ENCODE measurements at places on chromosomes 7 and 10.

GRCh38 chr10:67697724-67698131, 1.7 kb upstream of the CTNNA3 start:
- peak; percentile 85 for DNase-seq

DNA sequence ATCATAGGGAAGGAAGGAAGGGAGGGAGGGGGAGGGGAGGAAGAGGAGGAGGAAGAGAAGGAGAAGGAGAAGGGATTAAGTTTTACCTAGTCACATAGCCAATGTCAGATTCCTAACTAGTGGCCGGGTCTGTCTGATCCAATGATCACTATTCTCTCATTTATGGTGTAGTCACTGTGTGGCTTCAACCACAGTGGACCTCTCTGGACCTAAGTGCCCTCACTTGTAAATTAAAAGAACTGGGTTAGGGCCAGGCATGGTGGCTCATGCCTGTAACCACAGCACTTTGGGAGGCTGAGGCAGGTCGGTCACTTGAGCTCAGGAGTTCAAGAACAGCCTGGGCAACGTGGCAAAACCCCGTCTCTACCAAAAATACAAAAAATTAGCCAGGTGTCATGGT, 6.6 kb upstream of the SERPINE1 start:
- no peak for DNase-seq

- no peak for DNase-seq
Measured at GRCh38 chr10:107548301-107548700, 383.8 kb upstream of the SORCS1 start.

- no peak for DNase-seq
Measured at GRCh38 chr10:52284416-52285013, 29.6 kb upstream of the DKK1 start.

DNA sequence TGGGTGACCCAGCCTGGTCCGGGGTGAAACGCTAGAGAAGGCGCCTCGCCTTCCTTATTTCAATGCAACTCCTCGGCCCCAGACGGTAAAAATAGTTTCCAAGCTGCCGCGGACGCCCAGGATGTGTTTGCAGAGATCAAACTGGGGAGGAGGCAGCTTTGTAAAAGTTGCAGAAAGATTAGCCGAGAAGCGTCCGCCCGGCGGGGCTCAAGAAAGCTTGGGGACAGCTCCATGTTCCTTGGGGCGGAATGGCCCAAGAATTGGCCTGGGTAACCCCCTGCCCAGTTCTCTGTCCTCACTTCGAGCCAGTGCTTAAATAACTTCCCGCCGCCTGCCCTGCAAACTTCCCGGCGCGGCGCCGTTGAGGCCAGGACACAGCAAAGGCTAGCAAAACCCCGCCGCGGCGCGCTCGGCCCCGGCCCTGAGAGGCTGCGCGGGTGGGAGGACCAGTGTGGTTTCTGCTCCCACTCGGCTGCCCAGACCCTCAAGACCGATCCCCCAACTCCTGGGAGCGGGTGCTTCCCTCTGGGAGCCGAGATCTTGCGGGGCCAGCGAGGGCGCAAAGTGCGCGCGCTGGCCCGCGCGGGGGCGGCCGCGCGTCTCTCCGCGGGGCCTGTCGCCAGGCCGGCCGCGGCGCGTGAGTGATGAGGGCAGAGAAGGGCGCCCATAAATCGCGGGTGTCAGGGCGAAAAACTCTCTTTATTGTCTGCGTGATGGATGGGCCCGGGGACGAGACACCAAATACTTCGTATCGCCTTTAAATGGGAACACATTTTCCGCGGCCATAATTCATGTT, 6.3 kb upstream of the ZNF503 start:
- peak; percentile 67 for DNase-seq

DNA sequence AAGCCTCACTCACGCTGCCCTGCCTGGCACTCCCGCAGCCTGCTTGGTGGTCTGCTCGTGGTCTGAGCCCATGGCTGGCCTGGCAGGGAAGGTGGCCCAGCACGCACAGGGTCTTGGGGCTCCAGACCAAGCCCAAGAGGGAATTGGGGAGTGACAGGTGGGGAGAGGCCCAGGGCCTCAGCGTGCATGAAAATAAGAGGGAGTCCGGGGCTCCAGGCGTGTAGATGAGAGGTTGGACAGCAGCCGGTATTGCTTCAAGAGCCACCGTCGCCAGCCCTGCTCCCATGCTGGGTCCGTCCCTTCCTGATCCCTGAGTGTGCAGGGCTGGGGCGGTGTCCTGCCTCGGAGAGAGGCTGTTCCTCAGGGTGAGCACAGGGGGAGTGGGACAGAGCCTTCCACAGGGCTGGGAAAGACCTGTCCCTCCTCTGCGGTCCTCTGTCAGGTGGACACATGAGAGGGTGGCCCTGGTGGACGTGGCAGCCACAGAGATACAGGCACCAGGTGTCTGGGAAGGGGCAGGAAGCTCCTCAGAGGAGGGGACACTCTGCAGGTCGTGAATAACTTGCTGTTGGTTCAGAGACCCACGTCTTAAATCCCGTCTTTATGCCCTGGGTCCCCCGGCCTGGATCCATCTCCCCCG, 113.1 kb downstream of the INPP5A start:
- DNase-seq = no peak

- peak; percentile 31 for DNase-seq
Measured at GRCh38 chr10:132560241-132560731, 22.7 kb downstream of the INPP5A start.

DNA sequence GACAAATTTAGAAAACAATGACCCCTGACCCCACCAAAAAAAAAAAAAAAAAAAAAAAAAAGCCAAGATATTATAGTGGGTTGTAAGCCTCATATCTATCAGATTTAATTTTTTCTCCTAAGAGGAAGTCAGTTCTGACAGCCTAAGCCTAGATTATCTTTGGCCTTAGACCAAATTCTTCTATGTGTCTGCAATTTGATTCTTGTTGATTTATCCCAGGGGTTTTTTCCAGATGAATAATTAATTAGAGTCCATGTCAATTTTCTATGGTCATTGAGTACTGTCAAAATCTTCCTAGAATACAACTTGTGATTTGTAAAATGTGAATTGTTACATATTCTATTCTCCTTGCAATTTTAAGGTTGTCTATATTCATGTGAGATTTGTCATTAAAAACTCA, 151.6 kb upstream of the CACNA2D1 start:
- no peak for DNase-seq

GRCh38 chr10:73576178-73576889, 14.8 kb downstream of the USP54 start:
- DNase-seq = no peak

- no peak for DNase-seq
Measured at GRCh38 chr7:149180722-149181449, 14.5 kb upstream of the ZNF282 start.

DNA sequence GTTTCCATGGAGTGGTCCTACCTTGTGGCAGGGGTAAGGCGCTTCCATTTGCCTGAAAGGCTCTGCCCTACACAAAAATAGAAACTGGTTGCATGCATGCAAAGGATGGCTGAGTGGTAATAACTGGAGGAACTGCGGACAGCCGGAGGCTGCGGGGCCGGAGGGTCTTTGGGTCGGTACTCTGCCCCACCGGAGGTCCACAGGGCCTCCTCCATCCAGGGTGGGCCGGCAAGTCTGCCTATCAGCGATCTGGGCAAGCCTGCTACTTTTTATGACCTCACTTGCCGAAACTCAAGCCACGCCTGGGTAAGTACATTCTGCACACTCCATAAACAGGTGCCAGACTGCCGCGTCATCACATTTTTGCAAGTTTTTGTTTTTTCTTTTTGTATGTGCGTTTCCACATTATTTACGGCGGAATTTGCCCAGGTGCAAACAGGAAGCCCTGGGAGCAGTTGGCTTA, 30.0 kb downstream of the TACC2 start:
- peak; percentile 75 for DNase-seq

- peak; percentile 41 for DNase-seq
Measured at GRCh38 chr7:100949227-100949932, at the start of gene MUC3A. TSS of gene MUC3A (plus strand) at chr7:100949534. CDS start at chr7:100949625, 91 bp downstream.

DNA sequence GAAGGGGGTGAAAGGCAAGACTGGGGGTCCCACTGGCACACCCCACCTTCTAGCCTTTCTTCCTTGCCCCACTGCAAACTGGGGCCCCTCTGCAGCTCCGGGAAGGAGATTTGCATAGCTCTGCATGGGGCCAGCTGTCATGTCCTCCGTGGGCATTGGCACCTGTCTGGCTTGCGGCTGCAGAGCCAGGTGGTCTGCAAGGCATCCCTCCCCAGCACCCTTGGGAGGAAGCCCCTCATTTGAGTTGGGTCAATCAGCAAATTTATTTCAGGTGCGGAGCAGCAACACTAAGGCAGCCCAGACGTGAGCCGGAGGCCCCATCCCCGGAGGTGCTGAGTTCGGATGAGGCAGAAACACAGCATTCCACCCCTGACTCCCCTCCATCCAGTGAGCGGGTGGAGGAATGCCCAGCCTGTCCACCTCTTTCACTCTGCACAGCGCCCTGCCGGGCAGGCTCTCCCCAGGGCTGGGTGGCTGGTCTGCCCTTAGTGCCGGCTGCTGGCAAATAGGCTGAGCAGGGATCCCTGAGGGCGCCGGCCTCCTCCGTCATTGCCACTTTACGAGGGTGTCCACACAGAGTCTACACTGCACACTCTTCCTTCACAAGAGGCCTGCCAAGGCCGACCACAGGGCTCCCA, 143.2 kb downstream of the TCERG1L start:
- DNase-seq = no peak

GRCh38 chr7:84812021-84812420, 374.8 kb downstream of the SEMA3D start:
- no peak for DNase-seq

DNA sequence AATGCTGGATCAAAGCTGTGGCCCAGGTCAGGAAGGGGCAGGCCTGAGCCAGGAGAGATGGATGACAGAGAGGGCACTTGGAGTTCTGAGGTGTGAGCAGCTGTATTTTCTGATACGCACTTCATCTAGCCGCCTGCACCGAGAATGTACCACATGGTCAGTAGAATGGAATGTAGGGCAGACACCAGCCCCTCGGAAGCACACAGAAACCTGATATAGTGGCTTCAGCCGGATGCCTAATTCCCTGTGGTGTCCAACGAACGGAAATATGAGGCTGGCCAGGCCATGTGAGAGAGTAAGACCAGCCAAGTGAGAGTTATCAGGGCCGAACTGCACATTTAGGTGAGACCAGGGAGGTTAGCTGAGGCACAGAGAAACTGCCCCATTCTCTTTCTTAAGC, 46.7 kb upstream of the PLCE1 start:
- no peak for DNase-seq

GRCh38 chr10:67141300-67141699, 215.5 kb downstream of the LRRTM3 start:
- no peak for DNase-seq

GRCh38 chr10:104069613-104070012, 16.1 kb downstream of the COL17A1 start:
- no peak for DNase-seq

GRCh38 chr7:16803881-16804673, 722 bp downstream of the AGR2 start:
- DNase-seq = peak; percentile 80

DNA sequence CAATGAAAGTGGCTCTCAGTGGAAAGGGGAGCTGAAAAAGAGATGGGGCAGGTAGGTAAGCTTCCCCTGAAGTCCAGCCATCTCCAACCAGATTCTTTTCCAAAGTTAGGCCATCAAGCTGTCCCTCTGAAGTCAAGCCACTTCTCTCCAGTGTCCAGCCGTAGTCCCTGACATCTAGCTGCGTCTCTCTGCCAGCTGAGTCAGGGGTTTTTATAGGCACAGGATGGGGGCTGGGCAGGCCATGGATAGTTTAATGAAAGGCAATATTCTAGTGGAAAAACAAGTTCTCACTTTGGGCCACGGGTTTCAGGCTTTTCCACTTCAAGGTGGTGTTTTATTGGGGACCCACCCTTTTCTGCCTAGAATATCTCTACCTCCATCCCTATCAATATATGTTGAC, 36.8 kb downstream of the AVL9 start:
- DNase-seq = no peak

- DNase-seq = no peak
Measured at GRCh38 chr10:120095875-120096274, 203.3 kb downstream of the SEC23IP start.

GRCh38 chr7:11054033-11054432, 80.4 kb downstream of the PHF14 start:
- DNase-seq = no peak

DNA sequence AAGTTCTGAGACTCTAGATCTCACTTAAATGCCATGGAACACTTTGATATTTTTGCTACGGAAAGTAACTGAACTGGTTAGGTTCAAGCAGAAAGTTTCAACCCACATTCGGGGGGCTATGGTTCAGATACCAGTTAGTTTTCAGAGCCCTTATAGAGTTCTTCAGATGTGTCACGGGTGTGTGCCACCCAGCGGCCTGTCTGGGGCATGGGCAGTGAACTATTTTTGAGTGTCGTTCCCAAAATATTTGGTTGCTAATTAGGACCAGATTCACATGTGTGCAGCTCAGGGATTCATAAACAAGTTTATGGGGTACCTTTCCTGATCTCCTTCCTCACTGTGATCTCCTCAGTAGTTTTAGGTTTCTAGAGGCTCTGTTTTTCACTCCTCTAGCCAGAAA, 271.9 kb downstream of the C7orf25 start:
- no peak for DNase-seq

DNA sequence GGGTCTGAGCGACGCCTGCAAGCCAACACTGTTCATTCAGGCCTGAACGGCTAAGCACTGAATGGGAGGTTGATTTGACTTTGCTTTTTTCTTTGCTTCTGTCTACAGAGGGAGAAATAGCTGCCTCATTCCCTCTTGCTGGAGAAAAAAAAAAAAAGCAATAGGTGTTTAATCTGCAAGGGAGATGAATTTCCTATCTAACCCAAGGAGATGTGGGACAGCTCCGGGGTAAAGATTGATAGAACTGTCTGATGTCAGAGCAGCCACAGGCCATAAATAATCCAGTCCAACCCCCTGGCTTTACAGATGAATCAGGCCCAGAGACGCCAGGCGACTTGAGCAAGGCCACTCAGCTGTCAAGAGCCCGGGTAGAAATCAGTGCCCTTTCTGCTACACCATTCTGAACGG, 168.0 kb downstream of the ARHGAP12 start:
- DNase-seq = no peak

DNA sequence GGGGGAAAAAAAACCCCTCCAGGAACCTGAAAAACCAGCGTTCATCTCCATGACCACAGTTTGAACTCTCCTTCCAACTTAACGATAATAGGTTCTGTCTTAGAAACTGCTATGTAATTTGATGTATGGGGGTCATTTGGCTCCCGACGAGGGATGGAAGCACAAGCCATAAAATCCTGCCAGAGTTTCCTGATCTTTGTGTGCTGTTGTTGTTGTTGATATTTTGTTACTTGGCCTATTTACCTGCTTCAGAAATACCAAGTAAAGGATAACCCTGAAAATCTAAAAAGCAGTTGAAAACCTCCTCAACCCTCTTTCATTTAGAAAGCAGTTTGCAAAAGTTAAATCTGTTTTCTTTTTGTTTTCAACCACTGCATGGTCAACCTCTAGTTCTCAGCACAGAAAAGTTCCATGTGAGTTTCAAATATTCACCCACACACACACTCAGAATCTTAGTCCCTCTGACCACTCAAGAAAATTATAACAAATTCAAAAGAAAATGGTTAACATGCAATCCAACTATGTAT, 9.3 kb upstream of the HOXA2 start:
- no peak for DNase-seq

DNA sequence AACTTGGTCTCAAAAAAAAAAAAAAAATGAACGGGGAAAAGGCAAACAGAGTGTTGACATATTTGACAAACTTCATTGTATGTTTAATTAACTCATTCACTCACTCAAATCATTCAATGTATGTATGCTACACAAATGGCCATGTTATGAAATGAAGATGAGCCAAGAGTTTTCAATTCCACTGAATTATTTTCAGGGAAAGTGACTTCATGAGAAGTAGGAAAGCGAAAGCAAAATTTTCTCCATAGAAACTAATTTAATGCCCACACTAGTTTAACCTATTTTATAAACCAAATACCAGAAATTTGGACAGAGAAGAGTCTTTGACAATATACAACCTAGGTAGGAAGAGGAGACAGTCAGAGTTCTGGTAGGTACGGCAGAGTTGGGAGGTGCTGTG, 119.5 kb downstream of the HIPK2 start:
- DNase-seq = no peak
